ENCODE measurements at places on chromosomes 2 and 18. TPM values are rescaled to one million over a fixed set of nuclear protein-coding genes. Genes with fewer than 3 reads are reported as not detected.

DNA sequence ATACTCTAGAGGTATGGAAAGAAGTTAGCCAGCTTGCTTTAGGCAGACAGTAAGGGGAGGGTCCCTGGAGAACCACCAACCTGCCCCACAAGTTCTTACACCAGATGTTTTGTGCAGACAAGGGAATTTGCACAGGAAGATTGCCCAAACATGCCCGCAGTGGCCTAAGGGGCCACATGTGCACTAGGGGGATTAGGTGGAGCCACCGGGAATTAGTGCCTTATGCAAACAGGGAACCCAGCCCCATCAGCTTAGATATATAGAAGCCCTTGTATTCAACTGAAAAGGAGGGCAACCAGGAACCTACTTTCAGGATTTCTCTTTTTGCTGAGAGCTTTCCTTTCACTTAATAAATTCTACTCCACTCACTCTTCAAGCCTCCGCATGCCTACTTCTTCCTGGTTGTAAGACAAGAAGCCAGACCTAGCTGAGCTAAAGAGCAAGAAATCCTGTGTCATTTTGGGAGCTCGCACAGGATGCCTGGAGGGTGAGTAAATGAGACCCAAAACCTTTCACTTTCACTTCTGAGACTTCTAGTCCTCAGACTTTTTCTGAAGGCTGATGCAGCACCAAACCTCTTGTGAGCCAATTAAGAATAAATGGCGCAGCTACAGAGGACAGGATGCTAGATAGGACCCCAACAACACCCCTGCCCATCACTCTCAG is 146.3 kb downstream of the GCA start:
- no peak for DNase-seq

- no peak for DNase-seq
Measured at GRCh38 chr2:198545411-198545810, 741.0 kb downstream of the PLCL1 start.

GRCh38 chr2:74864728-74865722 is 31.1 kb downstream of the HK2 start:
- no peak for DNase-seq

GRCh38 chr2:31390324-31390723 is 24.2 kb downstream of the XDH start:
- DNase-seq: peak; percentile 72

DNA sequence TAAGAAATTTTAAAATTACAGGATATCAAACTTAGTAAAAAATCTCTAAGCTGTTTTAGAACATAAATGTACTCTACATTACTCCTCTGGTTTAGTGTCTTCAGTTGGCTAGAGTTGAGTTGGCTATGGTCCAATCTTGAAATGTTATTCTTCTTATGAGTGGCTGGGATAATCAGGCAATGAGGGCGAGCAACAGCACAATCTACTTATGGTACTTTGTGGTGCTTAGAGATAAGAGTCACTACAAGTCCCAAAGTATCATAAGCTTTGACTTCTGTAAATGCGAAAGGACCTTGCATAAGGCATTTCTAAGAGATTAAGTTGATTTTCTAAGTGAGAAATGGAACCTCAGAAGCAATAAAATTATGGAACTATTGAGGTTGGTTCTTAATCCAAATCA is 361.7 kb downstream of the GPD2 start:
- no peak for DNase-seq

Gene IL18RAP
- total RNA-seq: not detected

Gene RGPD4
- total RNA-seq: 0.17 TPM

All from prostate gland (tissue), 2 donors.